ENCODE measurements at places on chromosomes 12 and 14.

DNA sequence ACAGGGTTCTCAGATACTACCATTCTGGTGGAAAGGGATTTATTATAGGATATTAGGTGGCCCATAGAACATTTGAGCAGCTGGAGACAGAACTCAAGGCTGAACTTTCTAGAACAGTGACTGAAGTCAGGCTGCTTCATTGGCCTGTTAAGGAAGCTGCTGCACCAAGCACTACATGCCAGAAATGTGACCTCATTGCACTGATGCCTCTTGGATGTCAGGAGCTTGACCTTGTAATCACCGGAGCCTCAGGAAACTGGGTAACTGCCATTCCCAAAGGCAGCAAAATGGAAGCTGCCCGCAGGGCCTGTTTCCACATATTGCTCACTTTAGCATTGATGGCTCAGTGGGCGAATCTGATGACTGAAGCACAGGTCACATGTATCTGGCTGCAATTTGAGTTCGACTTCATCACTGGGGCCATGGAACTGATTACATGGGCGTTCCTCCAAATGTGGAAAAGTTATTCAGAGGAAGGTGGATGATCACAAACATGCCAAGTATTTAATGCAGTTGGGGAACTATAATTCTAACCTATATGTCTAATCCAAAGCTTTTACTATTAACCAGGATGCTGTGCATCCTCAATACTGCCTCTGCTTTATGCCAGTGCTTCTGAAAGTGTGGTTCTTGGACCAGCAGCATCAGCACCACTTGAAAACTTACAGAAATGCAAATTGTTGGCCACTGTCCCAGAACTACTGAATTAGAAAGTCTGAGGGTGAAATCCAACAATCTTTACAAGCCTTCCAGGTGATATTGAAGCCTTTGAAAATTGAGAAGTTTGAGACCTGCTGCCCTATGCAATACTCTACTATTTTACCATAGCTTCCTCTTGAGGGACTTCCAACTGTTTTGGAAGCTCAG, 337.2 kb upstream of the NAV3 start:
- no peak for DNase-seq

GRCh38 chr12:29102741-29103140, 46.3 kb upstream of the FAR2 start:
- DNase-seq: no peak

- DNase-seq: no peak
These were observed 274.5 kb downstream of the MED13L start for GRCh38 chr12:116002890-116003536.

- no peak for DNase-seq
These were observed 83.9 kb downstream of the STXBP6 start for GRCh38 chr14:24965934-24966578.

DNA sequence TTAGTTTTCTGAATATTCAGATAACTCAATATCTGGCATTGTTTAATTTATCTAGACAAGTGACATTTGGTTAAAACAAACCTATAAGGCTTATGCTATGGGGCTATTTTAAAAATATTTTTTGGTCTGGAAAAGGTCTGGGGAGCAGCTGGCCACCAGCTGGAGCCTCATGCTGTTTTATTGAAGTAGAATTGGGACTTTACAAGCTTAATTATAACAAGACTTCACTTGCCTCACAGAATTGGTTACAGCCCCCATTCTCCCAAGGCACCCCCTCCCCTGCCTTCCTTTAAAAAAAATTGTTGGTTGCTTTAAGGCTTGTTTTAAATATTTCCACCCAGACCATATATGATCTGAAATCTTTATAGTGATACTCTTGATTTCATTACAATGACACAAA, 453.9 kb downstream of the ADAMTS20 start:
- DNase-seq: no peak

DNA sequence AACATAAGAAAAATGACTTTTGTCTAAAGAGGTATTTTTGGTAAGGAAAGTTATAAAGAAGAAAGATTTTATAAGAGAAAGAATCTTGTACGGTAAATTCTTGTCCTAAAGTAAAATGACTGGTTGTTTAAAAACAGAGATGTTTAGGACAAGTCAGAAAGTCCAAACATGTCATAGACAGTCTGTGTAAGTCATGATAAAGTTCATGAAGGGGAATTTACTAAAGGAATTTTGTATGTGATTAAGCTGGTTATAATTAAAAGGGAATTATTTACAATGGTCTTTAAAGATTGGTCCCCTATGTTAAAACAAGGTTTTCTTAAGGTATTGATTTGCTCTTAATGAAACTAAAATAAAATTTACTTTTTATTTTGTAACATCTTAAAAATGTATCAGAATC, 269.4 kb upstream of the CCDC196 start:
- no peak for DNase-seq

- DNase-seq: no peak
These were observed 977 bp upstream of the TMEM120B start for GRCh38 chr12:121711361-121712189.

DNA sequence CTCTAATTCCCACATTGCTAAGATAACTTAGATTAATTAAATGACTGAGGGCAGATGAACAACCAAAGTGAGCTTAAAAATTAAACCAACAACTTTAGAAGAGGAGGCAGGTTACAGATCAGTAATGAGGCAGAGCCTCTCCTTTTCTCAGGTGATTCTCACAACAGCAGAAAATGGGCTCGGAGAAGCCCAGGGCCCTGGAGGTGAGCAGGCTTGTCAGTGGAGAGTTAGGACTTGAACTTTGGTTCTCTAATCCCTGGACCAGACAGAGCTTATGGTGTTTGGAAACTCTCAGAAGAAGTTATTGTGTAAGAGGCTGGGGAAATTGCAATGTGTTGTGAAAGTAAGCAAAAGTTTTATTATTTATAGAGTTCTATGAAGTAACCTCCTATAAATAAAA, 2.8 kb downstream of the TRHDE start:
- no peak for DNase-seq

DNA sequence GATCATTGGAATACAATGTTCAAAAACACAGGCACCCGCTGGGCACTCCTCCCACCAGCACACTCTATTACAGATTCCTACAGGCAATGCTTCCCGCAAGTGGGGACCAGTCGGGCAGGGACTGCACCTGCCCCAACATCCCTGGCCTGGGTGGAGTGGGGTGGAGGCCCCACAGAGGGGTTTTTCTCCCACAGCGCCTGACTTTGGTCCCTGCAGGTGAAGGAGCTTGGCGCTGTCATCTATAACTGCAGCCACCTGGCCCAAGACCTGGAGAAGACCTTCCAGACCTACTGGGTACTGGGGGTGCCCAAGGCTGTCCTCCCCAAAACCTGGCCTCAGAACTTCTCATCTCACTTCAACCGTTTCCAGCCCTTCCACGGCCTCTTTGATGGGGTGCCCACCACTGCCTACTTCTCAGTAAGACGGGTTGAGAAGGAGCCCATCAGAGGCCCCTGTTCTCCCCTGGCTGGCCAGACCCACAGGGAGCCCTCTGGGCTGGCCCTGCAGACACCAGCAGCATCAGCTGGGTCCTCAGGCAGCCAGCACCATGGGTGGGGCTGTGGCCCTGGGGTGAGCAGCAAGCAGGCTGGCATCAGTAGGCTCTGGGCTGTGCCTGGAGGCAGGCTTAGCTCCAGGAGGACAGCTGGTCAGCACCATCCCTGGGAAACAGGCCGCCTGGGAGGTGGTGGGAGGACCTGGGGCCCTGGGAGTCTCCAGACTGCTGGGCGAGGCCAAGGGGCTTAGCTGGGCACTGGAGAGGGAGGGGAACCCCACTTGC, 6.0 kb downstream of the PLD4 start:
- no peak for DNase-seq

GRCh38 chr12:75116646-75117198, 92.9 kb downstream of the KCNC2 start:
- no peak for DNase-seq

GRCh38 chr14:106843951-106844483, 1317.6 kb downstream of the TMEM121 start:
- no peak for DNase-seq

- DNase-seq: no peak
These were observed 31.8 kb upstream of the TEX22 start for GRCh38 chr14:105366386-105367074.

DNA sequence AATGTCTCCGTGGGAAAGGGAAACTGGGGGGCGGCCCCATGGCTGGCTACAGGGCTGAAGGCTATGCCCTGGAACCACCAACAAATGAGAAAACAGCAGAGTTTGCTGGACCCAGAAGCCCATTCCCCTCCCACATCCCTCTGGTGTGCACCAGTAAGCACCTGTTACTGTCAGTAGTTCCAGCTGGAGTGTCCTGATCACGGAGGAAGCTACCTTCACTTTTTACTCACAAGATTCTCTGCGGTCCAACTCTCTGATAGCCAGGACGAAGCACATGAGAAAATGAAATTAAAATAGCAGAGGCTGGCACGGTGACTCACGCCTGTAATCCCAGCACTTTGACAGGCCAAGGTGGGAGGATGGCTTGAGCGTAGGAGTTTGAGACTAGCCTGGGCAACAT, 22.7 kb upstream of the MEG3 start:
- DNase-seq: no peak

GRCh38 chr12:50555471-50555885, 50.7 kb downstream of the DIP2B start:
- no peak for DNase-seq

DNA sequence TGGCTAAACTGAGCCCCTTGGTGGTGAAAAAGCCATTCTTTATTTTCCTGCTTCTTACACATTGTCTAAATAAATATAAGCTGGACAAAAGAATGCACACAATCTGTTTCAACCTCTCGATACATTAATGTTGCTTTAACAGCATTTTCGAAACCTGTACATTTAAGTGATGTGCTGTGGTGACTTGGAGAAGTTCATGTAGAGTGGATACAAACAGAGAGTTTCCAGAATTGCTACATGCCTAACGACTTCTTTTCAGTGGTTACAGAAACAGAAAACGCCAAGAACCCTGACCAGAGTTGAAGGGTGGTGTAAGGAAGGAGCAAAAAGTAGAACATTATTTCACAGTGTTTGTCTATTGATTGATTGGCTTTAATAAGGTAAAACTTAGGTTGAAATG, 500.9 kb downstream of the SLC16A7 start:
- DNase-seq: no peak

GRCh38 chr12:96078231-96079135, 43.1 kb upstream of the LTA4H start:
- no peak for DNase-seq

DNA sequence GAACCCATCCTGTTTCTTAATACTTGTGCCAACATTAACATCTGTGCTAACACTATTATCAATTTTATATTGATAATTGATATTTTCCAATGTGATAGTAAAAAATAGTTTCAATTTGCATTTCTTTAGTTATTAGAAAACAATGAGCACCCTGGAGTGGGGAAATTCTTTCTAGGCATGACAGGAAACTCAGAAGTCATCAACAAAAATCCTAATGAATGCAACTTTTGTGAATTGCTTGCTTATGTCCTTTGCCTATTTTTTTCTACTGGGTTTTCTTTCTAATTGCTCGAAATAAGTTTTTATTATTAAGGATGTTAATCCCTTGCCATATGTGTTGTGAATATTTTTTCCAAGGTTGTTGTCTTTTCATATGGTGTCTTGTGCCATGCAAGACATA, 18.1 kb upstream of the WDR20 start:
- no peak for DNase-seq

GRCh38 chr14:73797543-73798265, 53.9 kb upstream of the PTGR2 start:
- DNase-seq: no peak

DNA sequence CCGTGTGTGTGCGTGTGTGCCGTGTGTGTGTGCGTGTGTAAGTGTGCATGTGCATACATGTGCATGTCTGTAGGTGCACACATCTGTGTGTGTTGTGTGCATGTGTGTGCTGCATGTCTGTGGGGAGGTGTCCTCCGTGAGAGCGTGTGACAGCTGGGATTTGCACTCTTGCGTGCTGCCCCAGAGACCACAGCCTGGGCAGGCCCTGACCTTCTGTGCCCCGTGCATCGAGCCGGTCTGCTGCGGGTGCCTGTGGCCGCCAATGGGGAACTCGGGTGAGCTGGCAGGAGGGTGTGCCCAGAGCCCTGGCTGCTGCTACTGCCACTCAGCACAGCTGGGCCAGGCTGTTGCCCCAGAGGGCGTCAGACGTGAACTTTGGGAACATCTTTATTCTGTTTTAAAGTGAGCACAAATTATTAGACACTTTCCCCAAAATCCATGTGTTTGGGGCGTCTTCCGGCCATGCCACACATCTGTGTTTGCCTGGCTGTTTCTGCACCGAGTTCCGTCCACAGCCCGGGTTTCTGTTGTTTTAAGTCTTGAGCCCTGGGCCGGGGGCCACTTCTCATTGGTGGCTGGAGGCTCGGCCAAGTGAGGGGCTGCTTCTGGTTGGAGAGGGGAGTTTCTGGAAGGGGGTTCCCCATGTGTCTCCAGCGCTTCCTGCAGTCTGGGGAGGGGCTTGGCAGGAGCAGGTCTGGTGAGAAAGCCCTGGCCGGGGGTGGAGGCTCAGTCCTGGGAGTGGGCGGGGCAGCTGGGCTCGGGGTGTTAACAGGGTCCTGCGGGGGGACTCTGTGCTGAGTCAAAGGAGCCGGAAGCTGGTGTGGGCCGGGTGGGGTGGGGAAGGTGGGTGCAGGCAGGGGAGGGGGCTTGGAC, 7.6 kb downstream of the CEP170B start:
- no peak for DNase-seq

DNA sequence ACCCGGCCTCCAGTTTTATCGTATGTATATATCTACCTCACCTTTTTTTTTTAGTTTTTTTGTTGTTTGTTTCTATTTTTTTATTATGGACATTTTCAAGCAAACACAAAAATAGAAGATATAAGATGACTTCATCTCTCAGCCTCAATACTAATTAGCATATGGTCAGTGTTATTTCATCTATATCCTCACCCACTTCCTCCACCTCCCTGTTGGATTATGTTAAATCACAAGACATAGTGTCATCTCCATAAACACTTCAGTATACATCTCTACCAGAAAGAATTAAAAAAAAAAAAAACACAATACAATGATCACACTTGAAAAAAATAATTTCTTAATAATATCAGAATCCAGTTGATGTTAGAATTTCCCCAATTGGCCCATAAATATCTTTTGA, 34.9 kb downstream of the RAB35 start:
- no peak for DNase-seq

GRCh38 chr12:40615590-40615989, 76.6 kb upstream of the CNTN1 start:
- no peak for DNase-seq

DNA sequence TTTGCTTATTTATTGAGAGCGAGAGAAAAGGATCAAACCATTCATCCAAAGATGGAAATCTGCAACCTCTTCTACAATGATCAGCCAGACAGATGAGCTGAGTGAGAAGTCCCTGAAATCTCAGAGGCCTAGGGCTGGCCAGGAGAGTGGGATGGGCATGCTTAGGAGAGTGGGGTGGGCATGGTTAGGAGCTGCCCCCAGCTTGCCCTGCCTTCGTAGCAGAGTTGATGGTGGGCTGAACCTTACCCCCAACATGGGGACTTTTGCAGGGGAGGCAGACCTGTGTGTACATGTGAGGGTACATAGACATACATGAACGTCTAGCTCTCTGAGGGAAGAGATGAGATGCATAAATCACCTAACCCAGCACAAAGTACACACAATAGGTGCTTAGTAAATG, 95.7 kb upstream of the ESRRB start:
- no peak for DNase-seq

GRCh38 chr12:96986883-96987523, 79.9 kb downstream of the NEDD1 start:
- no peak for DNase-seq

Data from stimulated activated CD4-positive, alpha-beta T cell treated with anti-CD3 and anti-CD28 coated beads, Interleukin-1b, Interleukin-23, amount 100 ng/mL, for 1 hour (primary cell).